ENCODE measurements at places on chromosomes 5 and 9.
A peak's percentile ranks its signal among the peaks of the same experiment; 100 is the strongest.

- DNase-seq = peak; percentile 20
These were observed 81.2 kb upstream of the UBTD2 start for GRCh38 chr5:172364773-172365172.

DNA sequence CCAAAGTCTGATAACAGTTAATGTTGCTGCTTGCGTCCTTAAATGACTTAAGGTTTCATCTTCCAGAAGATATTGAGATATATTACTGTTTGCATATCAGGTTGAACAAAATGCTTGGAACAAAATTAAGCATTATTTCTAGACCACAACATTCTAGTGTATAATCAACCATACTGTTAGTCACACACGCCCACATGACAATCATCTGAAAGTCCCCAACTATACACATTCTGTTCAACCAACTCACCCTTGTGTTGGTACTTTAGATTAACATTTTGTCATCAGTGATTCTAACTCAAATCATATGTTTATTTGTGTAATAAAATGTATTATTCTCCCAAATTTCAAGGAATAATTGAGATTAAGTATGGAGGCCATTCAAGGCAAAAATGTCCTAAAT lies 47.3 kb downstream of the LURAP1L start:
- DNase-seq = no peak

GRCh38 chr5:83914199-83914598 lies 193.5 kb upstream of the HAPLN1 start:
- no peak for DNase-seq

GRCh38 chr9:120532891-120533290 lies 47.1 kb downstream of the CDK5RAP2 start:
- DNase-seq = no peak

- peak; percentile 38 for DNase-seq
These were observed 289.4 kb downstream of the EFNA5 start for GRCh38 chr5:107381189-107381856.

DNA sequence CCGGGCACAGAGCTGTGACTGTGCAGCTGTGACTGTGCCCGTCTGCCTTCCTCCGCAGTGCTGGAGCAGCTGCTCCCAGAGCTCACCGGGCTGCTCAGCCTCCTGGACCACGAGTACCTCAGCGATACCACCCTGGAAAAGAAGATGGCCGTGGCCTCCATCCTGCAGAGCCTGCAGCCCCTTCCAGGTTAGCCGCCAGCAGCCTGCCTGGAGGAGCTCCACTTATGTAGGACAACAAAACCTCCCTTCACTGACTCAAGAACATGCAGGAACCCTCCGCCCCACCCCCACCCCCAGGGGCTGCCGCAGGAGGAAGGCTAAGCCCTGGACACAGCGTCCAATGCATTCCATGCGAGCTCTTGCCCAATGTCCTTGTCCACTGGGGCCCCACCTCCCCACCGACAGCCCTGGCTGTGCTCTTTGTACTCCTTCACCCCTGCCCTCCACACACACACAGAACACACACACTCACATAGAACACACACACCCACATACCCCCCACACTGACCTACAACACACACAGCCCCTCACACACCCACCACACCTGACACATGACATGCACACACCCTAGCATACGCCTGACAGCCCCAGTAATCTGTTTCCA lies 27.9 kb downstream of the AFAP1L1 start:
- DNase-seq = no peak

DNA sequence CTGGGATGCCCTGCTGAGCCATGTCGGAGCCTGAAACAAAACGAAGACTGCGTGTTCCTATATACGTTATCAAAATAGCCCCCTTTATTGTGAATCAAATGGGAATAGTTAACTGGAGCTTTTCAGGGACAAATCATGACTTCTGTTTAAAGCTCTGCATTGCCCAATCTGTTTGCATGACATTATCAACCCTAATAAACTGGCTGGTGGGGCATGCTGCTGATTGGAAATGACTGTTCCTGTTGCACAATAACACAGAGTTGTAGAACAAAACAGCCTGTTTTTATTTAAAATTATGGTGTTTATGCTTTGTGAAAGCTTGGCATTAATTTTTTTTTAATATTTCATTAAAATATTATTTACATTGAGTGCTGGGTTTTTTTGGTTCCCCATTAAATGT lies 215.5 kb downstream of the TMEM167A start:
- no peak for DNase-seq

DNA sequence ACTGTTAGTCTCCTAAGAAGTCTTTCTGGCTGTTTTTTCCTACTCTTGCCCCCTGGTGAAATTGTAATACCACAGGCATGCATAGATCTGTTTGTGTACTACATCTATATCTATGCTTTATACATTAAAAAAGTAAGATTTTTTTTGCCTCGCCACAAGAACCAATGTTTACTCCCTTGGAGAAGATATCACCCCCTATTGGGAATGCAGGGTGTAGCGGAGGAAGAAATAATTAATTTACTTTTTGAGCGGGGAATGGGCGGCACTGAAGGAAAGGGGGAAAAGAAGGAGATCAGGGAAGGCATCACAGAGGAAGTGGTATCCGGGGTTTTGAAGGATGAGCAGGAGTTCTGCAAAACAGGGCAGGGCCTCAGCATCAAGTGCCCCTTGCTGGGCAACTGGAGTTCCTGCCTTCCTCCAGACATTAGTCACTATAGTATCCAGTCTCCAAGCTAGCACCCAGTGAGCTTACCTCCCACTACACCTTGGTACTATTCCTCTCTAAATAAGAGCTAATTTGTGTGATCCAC lies 134.9 kb downstream of the GABBR2 start:
- no peak for DNase-seq

GRCh38 chr5:54719384-54720283 lies 202.1 kb downstream of the SNX18 start:
- no peak for DNase-seq

DNA sequence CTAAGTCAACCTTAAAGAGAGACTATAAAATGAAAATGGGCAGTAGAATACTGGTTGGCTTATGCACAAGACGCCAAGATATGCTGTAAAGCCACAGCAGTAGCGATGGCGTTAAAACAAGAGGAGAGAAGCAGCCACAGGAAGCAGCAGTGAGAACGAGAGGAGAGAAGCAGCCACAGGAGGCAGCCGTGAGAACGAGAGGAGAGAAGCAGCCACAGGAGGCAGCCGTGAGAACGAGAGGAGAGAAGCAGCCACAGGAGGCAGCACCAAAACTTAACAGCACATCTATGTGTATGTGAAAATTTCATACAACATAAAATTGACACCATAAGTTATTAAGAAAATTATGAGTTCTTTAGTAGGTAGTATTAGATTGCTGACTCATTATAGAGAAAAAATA lies 2318.6 kb upstream of the ACO1 start:
- DNase-seq = no peak

DNA sequence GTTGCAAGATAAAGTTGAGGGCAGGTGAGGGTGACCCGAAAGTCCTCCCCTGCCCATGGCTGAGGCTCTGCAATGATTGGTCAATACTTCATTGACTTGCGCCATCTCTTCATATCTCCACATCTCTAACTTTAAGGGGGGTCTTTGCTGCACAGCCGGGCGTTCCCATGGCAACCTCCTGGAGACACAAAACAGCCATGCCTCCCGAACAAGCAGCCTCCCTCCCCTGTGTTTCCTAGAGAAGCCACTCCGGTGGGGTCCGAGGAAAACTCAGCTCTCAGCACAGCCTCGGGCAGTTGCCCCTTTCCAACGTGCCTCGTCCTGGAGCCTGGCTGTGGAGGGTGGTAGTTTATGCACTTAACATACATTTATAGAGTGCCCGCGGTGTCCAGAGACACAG lies 57.5 kb downstream of the TSPAN17 start:
- DNase-seq = no peak

GRCh38 chr5:7763621-7764072 lies 87.3 kb downstream of the CFAP90 start:
- DNase-seq = peak; percentile 2

GRCh38 chr5:53603009-53603687 lies 42.7 kb downstream of the NDUFS4 start:
- no peak for DNase-seq

DNA sequence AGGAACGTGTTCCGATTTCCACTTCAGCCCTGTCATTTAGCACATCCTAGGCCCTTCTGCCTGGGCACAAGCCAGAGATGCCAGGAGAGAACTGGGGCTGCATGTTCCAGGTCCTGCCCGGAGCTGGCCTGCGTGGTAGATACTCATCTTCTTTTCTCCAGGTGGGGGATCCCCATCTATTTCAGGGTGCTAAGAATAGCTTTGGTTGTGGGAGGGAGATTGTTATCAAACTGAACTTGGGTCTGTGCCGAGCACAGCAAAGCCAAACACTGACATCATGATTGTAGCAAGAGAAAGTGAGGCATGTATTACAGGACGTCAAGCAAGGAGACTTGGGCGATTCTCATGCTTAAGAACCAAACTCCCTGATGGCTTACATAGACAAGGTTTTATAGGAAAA lies 18.2 kb downstream of the C9orf153 start:
- no peak for DNase-seq

GRCh38 chr9:134192951-134193731 lies 28.8 kb upstream of the RNU6ATAC start:
- DNase-seq = no peak

GRCh38 chr5:174655351-174655750 lies 69.0 kb upstream of the MSX2 start:
- DNase-seq = no peak

GRCh38 chr5:130316971-130317680 lies 412.9 kb downstream of the CHSY3 start:
- no peak for DNase-seq

DNA sequence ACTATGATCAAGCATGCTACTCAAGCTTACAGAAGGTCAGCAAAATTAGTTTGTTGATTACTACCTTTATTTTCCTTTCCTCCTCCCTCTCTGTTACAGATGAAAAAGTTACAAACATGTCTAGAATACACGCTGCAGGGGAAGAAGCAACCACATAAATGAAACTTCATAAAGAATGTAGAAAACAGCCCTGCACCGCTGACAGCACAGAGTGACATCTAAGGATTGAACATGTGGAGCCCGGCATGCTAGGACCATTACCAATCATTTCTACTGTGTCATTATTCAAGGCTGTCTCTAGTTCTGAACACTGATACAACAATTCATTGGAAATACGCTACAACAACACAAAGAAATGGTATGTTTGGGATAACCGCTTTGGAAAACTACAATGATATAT lies 261.1 kb downstream of the MLLT3 start:
- no peak for DNase-seq

GRCh38 chr9:125472562-125472925 lies 210.9 kb downstream of the GAPVD1 start:
- no peak for DNase-seq

DNA sequence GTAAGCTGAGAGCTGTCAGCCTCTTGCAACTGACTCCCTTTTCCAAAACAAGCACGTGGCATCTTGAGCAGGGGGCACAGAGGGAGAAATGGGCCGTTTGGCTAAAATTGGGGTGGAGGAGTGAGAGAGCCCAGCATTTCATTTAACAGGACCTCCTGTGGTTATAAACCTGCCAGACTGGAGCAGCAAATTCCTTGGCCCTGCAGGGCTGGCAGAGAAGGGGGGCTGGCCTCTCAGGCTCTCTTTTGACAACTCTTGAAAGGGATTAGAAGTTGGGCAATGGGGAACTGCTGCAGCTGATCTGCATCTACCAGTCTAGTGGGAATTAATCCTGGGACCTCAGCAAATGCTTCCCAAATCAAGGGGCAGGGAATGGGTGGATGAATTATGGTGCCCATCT lies 7.2 kb upstream of the POU4F3 start:
- no peak for DNase-seq

- peak; percentile 94 for DNase-seq
These were observed 168.9 kb downstream of the MAPKAP1 start for GRCh38 chr9:125538092-125538473.

DNA sequence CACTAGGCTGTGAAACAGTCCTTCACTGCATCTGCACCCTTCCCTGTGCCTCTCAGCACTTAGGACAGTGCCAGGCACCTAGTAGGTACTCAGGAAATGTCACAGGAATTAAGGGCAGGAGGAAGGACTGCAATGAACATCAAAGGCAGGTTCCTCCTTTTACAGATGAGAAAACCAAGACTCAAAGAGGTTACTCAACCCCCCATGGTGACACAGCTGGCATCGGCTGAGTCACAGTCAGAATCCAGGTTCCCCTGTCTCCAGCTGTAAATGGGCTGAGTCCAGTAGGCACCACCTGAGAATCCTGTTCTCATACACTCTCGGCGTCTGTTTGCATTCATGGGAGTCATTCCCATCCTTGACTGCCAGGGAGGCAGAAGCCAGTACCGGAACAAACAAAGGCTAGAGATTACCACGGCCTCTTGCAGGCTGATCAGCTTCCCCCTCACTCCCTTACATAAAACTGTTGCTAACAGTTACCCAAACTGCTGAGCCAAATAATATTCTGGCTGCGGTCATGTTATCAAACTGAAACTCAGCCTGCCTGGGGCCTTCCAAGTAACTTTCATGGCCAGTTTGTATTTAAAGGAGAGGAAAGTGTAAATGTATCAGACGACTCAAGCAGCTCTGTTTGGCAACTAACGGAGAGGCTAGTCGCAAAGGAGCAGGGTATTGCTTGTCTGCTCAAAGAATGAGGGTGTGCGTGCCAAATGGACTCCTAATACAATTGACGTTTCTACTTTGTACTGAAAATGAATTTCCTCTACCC lies 201.7 kb downstream of the PAPPA start:
- DNase-seq = peak; percentile 91

DNA sequence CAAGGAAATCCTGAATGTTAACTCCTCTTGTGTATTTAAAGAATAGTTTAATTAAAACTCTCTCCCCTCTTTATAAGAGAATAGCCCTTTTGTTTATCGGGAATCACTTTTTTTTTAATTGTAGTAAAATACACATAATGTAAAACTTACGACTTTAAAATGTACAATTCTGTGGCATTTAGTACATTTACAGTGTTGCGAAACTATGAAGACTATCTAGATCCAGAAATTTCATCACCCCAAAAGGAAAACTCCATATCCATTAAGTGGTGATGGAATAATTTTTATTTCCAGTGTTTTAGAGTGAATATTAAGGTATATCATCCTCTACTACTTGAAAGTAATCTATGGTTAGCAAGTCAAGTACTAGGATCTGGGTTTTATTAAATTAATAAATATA lies 36.8 kb downstream of the KDM3B start:
- DNase-seq = no peak

DNA sequence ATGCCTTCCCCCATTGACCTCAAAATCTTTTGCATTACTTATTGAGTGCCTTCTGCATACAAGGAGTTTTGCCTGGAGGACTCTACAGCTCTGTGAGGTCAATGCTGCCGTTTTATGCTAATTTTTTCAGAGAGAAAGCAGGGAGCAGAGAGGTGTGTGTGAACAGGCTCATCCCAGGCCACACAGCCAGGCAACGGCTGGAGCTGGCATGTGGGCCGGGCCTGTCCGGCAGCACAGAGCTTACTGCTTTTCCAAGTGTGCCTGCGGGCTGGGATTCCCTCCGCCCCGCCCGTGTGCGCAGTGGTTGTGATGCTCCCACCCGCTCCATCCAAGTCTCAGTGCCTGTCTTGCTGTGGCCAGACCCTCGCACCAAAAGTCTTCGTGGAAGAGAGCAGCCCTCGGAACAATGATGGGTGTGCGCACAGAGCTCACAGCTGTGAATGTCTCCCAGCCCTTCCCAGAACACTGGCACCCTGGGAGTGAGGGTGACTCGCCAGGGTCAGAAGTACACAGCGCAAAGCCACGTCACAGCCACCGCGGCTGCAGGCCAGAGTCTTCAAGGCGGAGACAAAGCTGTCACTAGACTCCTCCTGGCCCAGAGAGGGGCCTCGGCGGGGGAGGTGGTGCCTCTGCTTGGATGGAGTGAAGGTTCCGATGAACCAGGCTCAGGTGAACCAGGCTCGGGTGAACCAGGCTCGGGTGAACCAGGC lies 82.8 kb downstream of the COL5A1 start:
- DNase-seq = no peak

- DNase-seq = no peak
These were observed 2.2 kb downstream of the BARX1 start for GRCh38 chr9:93952784-93953495.
